ENCODE measurements at places on chromosomes 2 and 18.

DNA sequence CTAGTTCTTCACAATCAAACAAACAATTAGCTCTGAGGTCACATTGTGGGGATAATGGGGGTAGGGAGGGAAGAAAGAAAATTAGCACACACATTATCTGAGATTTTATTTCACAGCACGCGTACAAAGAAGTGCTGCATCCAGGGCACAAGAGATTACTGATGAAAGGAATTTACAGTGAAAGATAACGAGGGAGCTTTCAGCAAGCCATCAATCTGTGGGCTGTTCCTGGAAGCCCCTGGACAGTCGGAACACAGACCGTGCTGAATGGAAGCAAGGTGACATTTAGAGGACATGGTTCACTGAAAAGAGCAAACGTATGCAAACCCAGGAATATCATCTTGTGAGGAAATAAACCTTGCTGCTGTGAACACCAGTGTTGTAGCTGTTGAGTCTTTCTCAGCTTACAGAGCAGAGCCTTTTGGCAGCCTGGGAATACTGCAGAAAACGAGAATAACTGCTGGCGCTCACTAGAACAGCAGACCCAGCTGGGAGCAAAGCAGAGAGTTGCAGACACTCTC lies 63.2 kb downstream of the SCG2 start:
- DNase-seq = peak; percentile 22

DNA sequence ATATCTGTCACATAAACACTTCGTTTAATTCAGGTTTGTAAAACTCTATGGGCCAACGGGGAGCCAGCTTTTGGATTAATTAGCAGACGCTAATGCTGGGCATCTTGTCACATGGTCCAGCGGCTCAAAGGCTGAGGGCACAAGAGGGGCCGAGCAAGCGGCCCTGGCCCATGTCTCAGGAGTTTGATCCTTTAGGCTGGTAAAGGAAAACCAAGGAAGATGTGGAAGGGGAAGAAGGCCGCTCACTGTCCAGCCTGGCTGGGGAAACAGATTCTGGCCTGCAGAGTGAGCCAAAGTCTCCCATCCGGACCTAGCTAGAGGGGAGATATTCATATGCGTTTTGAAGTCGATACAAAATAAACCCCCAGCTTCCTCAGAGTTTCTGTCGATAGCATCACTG lies 248.6 kb upstream of the SIX2 start:
- DNase-seq = no peak

DNA sequence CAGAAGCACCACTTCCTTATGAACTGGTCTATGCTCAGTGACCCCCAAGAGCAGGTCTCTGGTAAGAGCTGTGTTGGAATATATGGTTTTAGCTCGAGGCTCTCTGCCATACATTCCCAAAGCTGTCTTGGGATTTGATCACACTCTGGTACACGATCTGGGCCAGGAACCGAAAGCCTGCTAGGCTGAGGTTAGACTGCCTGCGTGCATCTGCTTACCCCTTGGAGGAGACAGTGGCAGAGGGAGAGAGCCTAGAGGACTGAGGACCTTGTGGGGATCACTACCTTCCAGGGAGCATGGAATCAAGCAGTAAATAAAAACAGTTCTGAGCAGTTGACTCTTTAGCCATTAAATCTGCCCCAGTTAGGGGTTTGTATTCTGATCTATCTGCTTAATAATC lies 63.7 kb downstream of the ZNF532 start:
- DNase-seq = no peak

GRCh38 chr2:3426615-3427014 lies 47.1 kb downstream of the TRAPPC12 start:
- DNase-seq = no peak

GRCh38 chr2:144242311-144242710 lies 277.6 kb downstream of the ZEB2 start:
- no peak for DNase-seq

DNA sequence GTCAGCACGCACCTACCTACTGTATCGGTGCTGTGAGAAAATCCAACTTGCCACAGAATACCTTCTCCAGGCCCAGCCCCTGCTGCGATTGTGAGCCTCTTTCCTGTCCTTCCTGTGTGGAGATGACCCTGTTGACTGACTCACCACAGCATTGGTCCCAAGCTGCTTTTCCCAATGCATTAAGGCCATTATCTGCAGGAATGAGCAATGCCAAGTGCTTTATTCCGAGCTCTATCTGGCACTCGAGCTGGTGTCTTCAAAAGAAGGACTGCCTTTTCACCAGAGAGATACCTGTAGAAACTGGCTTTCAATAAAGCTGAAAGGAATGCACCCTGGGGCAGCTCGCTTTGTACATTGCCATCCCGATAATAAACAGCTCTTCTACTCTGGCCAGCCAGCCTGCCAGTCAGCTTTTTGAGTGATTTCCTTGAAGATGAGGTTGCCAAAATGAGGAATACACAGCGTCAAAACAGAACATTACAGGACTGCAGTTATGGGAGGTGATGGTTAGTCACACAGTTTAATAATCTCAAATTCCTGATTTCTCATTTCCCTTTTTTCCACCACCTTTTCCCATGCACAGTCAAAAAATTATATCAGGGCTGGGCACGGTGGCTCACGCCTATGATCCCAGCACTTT lies 8.3 kb upstream of the RNF103 start:
- DNase-seq = no peak

DNA sequence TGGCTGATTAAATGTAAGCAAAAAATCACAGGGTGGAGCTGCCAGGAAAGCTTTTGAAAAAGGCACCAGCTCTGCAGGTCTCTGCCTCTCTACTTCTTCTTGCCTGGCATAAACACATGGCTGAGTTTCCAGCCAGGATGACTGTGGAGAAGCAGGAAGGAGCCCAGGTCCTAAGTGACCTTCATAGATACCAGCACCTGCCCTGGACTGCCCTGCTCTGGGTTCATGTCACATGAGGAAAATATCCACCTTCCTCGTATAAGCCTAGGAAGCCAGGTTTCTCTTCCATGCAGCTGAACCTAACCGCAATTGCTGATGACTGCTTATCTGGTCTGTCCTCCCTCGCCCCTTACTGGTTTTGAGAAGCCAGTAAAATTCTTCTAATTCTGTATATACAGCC lies 47.8 kb upstream of the CREB1 start:
- no peak for DNase-seq

- no peak for DNase-seq
Observed at GRCh38 chr2:237754182-237754581, 44.4 kb upstream of the RBM44 start.

- DNase-seq = no peak
Observed at GRCh38 chr2:161725297-161725696, 101.1 kb downstream of the SLC4A10 start.

Measured in DMS 273 treated with DMSO at 0.1 percent for 48 hours (cell line).